ENCODE measurements at places on chromosomes 13 and 19. TPM values are rescaled to one million over a fixed set of nuclear protein-coding genes. Genes with fewer than 3 reads are reported as not detected.

The ZNF17 gene
- total RNA-seq: 57.9 TPM

The POU4F1 gene
- total RNA-seq: 0.31 TPM

The NCR1 gene
- total RNA-seq: not detected

The CRLF1 gene
- 2.8 TPM for total RNA-seq

The HIPK4 gene
- 0.31 TPM for total RNA-seq

The MEIS3 gene
- 94.8 TPM for total RNA-seq

The UBA52 gene
- 542 TPM for total RNA-seq

The GJB6 gene
- total RNA-seq: 1.3 TPM

The FCHO1 gene
- 39.1 TPM for total RNA-seq

The ABHD13 gene
- 17.2 TPM for total RNA-seq

The IQCN gene
- 2.5 TPM for total RNA-seq

The WTIP gene
- total RNA-seq: 16.6 TPM

The KLK8 gene
- total RNA-seq: not detected

The PRR19 gene
- 2.8 TPM for total RNA-seq

Data from parietal lobe (tissue), 2 donors.